ENCODE measurements at places on chromosomes 5 and 9.

- no peak for DNase-seq
These were observed 118.1 kb downstream of the COL23A1 start for GRCh38 chr5:178472138-178472537.

DNA sequence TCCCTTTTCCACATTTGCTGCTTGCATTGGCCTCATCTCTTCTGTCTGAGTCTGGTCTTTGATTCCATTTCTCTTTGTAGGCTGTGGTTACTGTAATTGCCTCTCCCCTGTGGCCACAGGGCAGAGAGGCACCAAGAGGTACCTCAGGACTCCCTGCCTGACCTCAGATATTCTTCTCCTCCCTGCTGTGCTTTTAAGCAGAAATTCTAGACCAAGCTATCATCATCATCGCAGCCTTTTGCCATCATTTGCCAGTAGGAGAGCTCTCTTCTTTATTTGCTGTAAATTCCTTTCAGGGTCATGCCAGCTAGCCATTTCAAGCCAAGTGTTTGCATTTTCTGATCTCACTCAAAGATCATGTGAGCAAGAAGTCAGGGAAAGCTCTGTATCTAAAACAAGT is 369.6 kb downstream of the ICE1 start:
- DNase-seq, result no peak

GRCh38 chr9:133540698-133541025 is 6.2 kb downstream of the ADAMTSL2 start:
- no peak for DNase-seq

GRCh38 chr5:14123974-14124482 is 19.1 kb upstream of the TRIO start:
- DNase-seq, result no peak

- no peak for DNase-seq
These were observed 192.6 kb downstream of the EFNA5 start for GRCh38 chr5:107478068-107478641.

GRCh38 chr9:131748411-131748955 is 8.6 kb upstream of the RAPGEF1 start:
- DNase-seq, result no peak

DNA sequence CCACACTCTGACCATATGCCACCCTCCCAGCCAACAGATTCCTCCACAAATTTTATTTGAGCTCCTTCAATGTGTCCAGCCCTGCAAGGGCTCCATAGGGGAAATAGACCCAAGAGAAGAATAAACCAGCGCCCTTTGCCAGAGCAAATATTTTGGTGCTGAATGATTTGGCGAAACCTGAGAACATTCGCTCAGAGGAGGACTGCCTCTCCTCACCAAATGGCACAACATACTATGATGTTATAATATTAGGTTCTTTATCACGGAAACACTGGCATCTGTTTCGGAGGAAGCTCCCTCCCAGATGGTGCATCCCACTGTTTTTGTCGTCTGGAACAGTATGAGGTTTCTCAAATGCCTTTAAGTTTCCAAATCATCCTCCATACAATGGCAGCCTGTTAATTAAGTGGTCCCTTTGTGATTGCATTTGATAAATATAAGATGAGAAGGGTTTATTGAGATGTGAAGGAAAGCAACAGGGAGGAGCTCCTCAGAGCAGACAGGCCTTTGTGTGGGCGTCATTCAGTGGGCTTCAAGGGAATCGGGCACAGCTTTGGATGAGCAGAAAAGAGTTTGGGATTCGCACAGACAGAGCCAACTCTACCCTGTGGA is 139.1 kb upstream of the ADRA1B start:
- no peak for DNase-seq

DNA sequence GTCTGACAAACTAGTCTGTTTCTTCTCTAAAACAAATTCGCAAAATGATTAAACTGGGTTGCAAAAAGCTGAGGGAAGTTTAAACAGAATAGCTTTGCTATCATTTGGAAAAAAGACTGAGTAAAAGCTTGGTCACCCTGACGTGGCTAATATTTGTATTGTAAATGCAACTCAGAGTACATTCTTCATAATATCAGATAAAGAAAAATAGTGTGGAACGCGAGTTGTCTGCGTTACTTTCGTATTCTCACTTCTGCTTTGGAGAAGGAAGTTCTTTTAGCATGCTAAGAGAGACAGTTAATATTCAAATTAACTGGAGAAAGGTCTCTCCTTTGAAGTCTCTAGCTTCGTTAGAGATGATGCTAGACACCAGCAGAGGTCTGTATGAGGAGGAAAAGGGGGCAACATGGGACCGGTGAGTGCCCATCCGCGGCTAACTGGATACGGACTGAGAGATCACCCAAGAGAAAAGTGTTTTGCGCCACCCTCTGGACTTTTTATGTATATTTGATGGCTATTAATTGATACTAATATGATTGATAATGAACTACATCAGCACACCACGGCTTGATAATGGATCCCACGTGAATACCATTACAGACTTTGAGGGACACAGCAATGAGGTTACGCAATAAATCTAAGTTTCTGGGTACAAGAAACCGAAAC is 2.9 kb upstream of the CNTRL start:
- DNase-seq, result no peak

GRCh38 chr5:40124367-40124766 is 555.3 kb upstream of the PTGER4 start:
- no peak for DNase-seq

GRCh38 chr5:128053291-128053954 is 30.1 kb upstream of the SLC12A2 start:
- DNase-seq, result no peak

GRCh38 chr5:6584101-6584645 is 48.7 kb downstream of the NSUN2 start:
- no peak for DNase-seq

DNA sequence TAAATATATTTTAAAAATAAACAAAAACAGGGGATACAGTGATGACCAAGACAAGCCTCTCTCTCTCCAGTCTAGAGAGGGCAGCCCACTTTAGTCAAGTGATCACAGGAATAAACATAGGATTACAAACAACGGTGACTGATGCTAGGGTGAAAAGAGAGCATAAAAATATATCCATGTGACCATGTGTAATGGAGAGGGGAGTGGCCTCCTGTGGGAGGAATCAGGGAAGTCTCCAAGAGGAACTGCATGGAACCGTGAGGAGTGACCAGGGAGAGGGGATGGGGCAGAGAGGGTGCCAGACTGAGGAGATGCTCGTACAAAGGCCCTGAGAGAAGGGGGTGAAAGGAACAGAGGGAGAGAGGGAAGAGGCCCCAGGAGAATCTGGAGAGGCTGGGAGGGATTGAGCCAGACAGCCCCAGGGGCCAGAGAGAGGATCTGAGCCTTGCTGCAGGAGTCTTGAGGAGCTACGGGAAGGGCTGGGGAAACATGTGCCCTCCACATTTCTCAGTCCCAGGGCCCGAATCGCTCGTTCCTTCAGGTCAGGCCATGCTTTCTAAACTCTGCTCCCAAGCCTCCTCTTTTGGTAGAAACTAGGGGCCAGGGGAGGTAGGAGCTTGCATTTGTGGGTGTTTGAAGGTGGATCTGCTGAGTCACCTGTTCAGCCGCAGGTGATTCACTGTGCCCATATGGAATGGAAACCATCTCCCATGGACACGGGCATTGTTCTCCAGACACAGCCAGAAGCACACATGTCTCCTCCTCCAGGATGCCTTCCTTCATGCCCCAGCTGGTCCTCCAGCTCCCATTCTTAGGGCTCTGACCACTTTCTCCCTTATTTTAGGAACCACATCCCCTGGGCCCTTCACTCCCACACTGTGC is 63.8 kb downstream of the PAX5 start:
- no peak for DNase-seq

DNA sequence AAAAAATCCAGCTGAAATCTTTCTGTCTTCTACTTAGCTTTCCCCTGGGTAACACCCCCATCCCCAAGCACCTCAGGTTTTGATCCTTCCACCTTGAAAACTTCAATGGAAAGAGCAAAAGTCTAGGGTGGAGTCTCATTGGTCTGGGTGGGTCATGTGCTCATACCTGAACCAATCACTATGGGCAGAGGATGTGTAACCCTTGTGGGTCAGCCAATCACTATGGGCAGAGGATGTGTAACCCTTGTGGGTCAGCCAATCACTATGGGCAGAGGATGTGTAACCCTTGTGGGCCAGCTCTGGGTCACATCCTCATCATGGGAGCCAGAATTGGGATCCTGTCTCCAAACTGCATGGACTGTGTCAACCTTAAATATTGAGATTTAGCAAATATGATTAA is 18.5 kb downstream of the NAIF1 start:
- DNase-seq, result no peak

DNA sequence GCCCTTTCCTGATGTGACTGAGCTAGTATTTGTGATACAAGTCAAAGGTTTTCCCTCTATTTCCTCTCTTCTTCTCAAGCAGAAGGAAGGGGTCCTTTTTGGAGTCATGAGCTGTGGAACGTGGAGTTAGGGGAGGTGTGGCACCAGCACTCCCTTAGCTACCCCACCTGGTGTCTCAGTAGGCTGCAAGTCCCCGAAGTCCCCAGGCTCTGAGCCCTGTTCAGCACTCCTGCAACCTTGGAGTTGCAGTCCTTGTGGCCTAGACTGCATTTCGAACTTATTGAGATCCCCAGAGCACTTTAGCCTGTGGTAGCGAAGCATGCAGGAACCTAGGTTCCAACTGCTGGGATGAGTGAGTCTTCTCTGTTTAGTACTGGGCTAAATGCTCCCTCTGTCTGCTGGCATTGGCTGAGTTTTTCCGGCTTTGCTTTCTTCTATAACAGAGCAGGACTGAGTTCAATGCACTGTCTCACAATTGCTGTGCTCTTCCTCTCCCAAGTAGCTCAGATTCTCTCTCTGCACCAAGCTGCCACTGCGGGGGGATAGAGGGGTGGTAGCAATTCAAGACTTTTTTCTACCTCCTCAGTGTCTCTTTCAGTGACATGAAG is 600.7 kb upstream of the CDH9 start:
- no peak for DNase-seq

DNA sequence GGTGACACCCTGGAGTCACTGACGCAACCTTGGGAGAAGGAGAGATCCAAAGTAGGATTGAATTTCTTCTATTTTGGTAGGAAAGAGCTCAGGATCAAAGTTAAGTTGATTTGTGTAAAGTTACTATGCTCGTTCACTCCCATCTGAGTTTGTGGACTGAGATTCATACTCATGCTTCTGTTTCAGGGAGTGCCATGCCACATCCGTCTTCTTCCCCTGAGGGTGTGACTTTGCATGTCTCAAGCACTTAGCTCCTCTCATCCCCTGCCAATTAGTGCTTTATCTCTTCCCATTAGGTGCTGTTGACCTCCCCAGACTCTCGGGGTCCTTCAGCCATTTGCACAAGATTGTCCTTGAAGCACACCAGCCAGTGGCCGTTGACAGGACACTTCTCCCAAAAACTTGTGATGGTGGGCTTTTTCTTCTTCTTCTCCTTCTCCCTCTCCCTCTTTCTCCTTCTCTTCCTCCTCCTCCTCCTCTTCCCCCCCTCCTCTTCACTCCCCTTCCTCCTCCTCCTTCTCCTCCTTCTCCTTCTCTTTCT is 232.2 kb upstream of the KLF4 start:
- DNase-seq, result no peak

- DNase-seq, result no peak
These were observed 18.3 kb downstream of the RALGPS1 start for GRCh38 chr9:126932871-126933321.

DNA sequence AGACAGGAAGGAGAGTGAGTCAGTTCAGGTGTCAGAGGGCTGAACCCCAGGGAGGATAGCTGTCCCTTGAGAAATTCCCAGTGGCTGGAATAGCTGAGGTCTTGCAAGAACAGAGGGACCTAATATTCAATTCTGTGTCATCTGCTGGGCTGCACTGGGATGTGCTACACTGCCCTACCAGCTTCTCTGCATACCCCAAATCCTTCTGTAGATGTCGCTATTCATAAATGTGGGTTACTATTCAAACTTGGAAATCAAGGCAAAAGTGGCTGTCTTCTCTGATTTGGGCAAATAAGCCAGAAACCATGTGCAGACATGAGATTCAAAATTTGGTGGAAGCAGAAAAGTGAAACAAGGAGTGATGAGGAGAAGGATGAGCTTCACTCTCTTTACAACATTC is 16.3 kb downstream of the TNFSF8 start:
- no peak for DNase-seq

DNA sequence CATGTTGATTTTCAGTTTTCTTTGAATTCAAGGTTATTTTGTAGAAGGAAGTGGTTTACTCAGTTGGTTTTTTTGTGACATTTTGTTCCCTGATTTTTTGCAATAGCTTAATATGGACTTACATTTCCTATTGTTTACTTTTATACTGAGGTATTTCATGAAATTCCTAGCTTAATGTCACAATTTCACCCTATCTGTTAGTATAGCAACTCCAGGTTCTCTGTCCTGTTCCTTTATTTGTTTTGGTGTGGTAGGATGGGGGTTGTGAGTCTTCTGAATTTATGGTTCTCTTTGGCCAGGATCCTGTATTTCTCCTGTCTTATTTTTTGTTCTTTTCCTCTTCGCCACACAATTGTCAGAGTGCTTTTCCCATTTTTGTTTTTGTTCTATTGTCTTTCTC is 523.4 kb upstream of the ARRDC3 start:
- no peak for DNase-seq

DNA sequence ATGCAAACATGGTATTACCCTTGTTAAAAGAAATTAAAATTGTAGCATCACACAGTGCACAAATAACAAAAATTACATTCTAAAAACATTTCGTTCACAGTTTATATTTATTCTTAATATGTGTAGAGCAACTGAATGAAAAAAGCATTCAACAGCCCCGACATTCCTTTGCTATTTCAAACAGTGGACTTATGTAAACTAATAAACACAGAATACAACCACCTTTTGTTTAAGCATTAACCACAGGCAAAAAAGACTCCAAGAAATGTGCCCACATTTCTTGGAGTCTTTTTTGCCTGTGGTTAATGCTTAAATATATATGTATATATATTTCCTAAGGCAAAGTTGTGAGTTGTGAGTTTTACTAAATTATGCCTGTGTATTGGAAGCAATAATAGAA is 532.5 kb upstream of the DAP start:
- DNase-seq, result no peak

GRCh38 chr5:159106569-159107282 is 7.0 kb upstream of the EBF1 start:
- peak; percentile 77 for DNase-seq

- no peak for DNase-seq
These were observed 555.3 kb upstream of the ZNF608 start for GRCh38 chr5:125301711-125302110.
